GM23248 (cell line): ENCODE measurements at places on chromosomes 4 and X. TPM values are rescaled to one million over a fixed set of nuclear protein-coding genes. Genes with fewer than 3 reads are reported as not detected.

- H3K27me3 ChIP-seq = no peaks in the 10 kb centered on the region
- no peak overlapping the region for H3K4me3 ChIP-seq
- H3K36me3 ChIP-seq = no peaks in the 10 kb centered on the region
- no peak for DNase-seq
- H3K4me1 ChIP-seq = no peaks in the 10 kb centered on the region
These were observed 516.8 kb downstream of the INPP4B start for GRCh38 chr4:142329313-142329712.

DNA sequence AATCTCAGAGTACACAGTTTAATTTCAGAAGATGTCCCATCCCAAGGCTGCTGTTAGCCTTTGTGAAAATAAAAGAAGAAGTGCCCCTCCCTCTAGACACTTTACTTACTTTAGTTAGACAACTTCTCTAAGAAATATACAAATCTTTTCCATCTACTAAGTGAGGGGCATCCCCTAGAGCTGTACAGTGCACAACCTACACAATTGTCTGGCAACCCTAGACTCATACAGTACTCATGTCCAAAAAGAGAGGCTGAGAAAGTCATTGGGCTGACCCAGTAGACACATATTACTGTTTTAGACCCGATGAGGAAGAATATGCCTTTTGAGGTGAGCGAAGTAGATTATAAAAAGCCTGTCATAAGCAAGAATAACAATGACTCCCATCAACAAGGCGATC, 297.6 kb downstream of the IDS start:
- no peaks in the 10 kb centered on the region for H3K4me1 ChIP-seq
- no peak overlapping the region for H3K27ac ChIP-seq
- no peaks in the 10 kb centered on the region for H3K27me3 ChIP-seq
- DNase-seq = no peak

GRCh38 chr4:1340861-1341260, 6.1 kb upstream of the UVSSA start:
- H3K4me3 ChIP-seq = no peak overlapping the region
- H3K27me3 ChIP-seq = no peaks in the 10 kb centered on the region
- H3K4me1 ChIP-seq = peaks cover 6% of the 10 kb centered on the region; the same call in 1 of the 2 replicates
- peaks cover 30% of the 10 kb centered on the region for H3K36me3 ChIP-seq

APLN gene
- 0.43 and 1.1 TPM in 2 replicates for total RNA-seq

DNA sequence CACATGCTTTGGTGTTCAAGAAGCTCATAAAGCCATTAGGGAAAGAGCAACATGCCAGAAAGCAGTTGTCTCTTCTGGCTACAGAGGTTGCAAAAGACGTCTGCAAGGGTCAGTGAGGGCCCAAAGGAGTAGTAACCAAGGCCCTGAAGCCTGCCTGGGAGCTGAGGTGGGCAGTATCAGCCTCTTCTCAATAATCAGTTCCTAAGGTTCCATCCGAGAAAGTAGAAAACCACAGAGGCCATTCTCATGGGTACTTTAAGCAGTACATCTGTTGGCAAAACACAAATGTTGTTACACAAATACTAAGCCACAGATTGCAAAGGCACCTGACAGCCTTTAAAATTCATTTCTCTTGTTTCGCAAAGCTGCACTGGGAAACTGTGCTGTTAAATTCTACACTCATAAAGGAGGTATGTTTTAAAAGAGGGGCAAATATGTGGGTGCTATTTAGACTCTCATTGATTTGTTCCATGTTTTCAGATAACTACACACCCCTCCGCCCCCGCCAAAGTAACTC, 37.7 kb downstream of the MECP2 start:
- no peak overlapping the region; the same call in 1 of the 2 replicates for H3K27ac ChIP-seq
- no peaks in the 10 kb centered on the region for H3K36me3 ChIP-seq
- 0 out of 2 replicates have a peak, but pooled peaks cover 3% of the 10 kb centered on the region for H3K4me1 ChIP-seq
- no peak overlapping the region for H3K4me3 ChIP-seq
- DNase-seq = no peak

DNA sequence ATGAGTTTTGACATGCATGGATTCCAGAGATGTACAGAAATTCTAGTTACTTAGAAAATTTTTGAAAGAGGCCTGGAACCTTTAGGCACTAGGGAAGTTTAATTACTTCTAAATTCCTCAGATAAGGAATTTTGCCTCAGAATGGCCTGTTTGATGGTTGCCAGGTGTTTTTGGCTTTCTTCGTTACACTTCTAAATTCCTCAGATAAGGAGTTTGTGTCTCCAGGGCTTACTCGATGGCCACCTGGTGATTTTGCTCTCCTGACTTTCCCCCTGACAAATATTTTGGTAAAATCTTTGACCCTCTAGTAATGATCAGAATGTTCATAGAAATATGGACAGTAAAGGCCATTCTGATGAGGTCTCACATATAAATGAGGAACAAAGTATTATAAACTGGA, 64.3 kb downstream of the BEX3 start:
- H3K27me3 ChIP-seq = no peaks in the 10 kb centered on the region
- H3K27ac ChIP-seq = no peak overlapping the region
- no peaks in the 10 kb centered on the region for H3K36me3 ChIP-seq
- DNase-seq = no peak

- H3K4me3 ChIP-seq = no peak overlapping the region
- H3K27ac ChIP-seq = no peak overlapping the region
- DNase-seq = no peak
- no peaks in the 10 kb centered on the region for H3K27me3 ChIP-seq
These were observed 298.4 kb upstream of the ANKRD50 start for GRCh38 chr4:125010796-125011503.
